Dermis microvascular lymphatic vessel endothelial cell (primary cell): ENCODE measurements at places on chromosomes 11 and 22. TPM values are rescaled to one million over a fixed set of nuclear protein-coding genes. Genes with fewer than 3 reads are reported as not detected.

Gene APOA4
- not detected in 2 replicates for total RNA-seq

Gene INPP5J
- total RNA-seq = 0.13 and 0.25 TPM in 2 replicates

Gene KCTD14
- under 0.01 and 0.26 TPM in 2 replicates for total RNA-seq

Gene CDHR5
- not detected in 2 replicates for total RNA-seq

Gene IGSF9B
- total RNA-seq = not detected in 2 replicates

Gene MS4A15
- total RNA-seq = under 0.01 TPM in 1 of 2 replicates, not detected in the other

Gene PHETA2
- 13.4 and 31.1 TPM in 2 replicates for total RNA-seq

Gene PRR33
- total RNA-seq = not detected in 2 replicates
